Brain microvascular endothelial cell (primary cell): ENCODE measurements at places on chromosomes 2 and 18.
A peak's percentile ranks its signal among the peaks of the same experiment; 100 is the strongest.

DNA sequence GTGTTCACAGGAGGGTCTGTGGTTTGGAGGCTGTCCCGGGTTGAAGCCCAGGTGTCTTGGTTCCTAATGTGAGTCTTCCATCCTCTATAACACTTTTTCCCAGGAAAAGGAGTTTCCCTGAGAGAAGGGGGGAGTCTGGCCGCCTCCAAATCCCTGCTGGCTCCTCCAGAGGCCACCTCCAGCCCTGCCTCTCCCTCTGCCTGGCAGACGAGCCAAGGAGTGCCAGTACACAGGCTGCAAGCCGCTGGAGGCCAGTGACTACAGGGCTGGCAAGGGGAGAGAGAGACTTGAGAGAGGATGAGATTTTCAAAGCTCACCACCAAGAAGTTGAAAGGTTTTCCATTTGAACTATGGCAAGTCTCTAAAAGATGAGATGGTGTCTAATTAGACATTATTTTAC lies 154.2 kb upstream of the ID2 start:
- no peak for DNase-seq

DNA sequence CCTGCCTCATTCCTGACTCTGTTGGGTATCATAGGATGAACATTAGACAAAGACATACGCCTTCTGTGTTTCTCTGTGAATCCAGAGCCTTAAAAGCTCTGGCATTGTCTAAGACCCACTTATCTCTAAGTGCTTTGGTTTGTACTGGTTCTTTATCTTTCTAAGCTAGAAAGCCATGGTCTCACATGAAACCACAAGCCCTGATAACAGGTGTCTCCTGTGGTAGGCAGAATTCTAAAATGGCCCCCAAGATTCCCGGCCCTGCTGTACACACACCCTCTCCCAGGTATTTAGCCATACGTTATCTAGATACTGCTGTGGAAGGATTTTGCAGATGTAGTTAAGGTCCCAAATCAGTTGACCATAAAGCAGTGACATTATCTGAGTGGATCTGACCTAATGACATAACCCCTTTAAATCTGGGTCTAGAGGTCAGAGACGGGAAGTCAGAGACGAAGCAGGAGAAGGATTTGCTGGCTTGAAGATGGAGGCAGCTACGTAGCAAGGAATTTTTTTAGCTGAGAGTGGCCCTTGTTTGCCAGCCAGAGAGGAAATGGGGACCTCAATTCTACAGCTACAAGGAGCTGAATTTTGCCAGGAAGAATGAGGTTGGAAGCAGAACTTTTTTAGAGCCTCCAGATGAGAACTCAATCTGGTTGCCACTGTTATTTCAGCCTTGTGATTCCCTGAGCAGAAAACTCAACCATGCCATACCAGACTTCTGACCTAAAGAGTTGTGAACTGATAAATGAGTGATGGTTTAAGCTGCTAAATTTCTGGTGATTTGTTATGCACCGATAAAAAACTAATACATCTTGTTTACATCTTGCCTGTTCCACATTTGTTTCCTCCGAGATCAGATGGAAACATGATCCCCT lies 186.7 kb downstream of the CAMKMT start:
- no peak for DNase-seq

- DNase-seq: no peak
Measured at GRCh38 chr18:63113899-63114565, 205.5 kb downstream of the BCL2 start.

DNA sequence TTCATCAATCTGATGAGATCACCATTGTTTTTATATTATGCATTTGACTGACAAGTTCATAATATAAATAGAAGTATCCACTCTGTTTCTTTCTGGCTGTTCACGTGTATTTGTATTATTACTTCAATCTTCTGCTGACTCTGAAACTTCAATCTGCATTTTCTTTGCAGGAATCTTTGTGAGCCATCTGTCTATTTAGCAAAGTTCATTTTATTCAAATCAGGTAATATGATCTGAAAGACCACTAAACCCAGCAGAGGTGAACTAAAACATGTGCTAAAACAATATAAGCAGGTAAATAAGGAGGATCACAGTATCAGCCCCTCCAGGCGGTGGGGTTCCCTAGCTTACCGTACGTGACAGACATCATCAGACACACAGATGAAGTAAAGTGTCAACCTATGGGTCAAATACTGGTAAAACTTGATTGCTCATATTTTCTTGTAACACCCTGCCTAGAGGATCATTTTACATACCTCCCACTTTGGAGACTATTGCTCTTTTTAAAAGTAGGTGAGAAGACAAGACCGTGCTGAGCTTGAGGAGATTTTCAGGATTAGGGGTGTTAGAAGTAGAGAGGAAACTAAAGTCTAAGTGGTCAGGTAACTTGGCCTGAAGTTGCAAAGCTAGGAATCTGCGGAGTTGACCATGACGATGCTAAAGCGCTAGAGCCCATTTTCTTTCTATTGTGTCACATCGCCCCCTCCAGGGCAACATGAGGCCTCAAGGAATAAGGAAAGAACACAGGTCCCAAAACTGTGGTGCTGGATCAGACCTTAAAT lies 9.0 kb downstream of the DTNB start:
- DNase-seq: peak; percentile 62

- DNase-seq: no peak
Measured at GRCh38 chr2:40123326-40123725, 328.6 kb downstream of the SLC8A1 start.

- no peak for DNase-seq
Measured at GRCh38 chr2:106272216-106272807, 78.2 kb upstream of the UXS1 start.

GRCh38 chr2:8984855-8985254 lies 18.6 kb downstream of the MBOAT2 start:
- DNase-seq: no peak

DNA sequence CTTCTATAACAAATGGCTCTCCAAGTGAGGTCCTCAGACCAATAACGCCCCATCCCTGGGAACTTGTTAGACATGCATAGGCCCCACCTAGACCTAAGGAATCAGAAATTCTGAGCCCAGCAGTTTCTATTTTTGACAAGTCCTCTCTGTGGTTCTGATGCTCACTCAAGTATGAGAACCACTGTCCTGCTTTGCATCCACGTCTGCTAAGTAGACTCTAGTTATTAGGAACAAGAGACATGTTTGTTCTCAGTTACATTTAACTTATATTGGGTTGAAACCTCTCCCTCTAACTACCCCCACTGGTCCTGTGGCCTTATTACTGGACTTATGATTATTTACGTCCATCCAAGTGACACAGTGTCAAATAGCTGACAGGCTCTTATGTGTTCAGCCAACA lies 70.3 kb downstream of the TMEM17 start:
- no peak for DNase-seq

GRCh38 chr18:12290086-12290485 lies 18.0 kb upstream of the TUBB6 start:
- DNase-seq: no peak

- DNase-seq: no peak
Measured at GRCh38 chr18:51568151-51568550, 370.7 kb upstream of the MEX3C start.

- no peak for DNase-seq
Measured at GRCh38 chr2:230269715-230270114, 44.2 kb downstream of the SP140 start.

GRCh38 chr2:61590214-61590613 lies 52.1 kb upstream of the XPO1 start:
- DNase-seq: no peak

- DNase-seq: no peak
Measured at GRCh38 chr2:149800624-149801542, 213.3 kb upstream of the MMADHC start.

GRCh38 chr2:84942964-84943421 lies 28.0 kb upstream of the KCMF1 start:
- no peak for DNase-seq

- no peak for DNase-seq
Measured at GRCh38 chr18:31500051-31500688, 2.2 kb downstream of the DSG2 start.

GRCh38 chr2:106366204-106366885 lies 101.9 kb downstream of the RGPD3 start:
- no peak for DNase-seq

DNA sequence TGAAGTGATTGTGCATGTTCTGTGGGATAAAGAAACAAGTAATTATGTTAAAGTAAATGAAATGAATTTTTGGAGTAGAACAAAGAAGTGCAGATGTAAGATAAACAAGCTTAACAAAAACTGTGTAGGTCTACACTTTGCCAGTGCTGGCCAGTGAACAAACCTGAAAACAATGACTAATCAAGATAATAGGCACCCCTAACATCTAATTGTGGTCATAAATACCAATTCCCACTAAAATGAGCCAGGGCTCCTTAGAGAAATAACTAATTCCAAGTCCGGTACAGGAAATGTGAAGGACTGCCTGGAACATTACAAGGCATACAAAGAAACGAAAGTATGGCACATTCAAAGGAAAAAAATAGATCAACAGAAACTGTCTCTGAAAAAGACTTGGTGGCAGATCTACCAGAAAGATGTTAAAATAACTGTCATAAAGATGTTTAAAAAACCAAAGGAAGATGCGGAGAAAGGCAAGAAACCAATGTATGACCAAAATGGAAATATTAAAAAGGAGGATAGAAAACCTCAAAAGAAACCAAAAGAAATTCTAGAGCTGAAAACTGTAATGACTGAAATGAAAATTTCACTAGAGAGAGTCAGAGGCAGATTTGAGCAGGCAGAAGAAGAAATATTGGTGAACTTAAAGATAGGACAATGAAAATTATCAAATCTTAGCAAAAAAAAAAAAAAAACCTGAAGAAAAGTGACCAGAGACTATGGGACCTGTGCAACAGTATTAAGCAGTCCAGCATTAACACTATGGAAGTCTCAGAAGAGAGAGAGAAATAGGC lies 94.7 kb upstream of the SLC66A3 start:
- no peak for DNase-seq

GRCh38 chr2:66781804-66782203 lies 346.9 kb downstream of the MEIS1 start:
- no peak for DNase-seq

DNA sequence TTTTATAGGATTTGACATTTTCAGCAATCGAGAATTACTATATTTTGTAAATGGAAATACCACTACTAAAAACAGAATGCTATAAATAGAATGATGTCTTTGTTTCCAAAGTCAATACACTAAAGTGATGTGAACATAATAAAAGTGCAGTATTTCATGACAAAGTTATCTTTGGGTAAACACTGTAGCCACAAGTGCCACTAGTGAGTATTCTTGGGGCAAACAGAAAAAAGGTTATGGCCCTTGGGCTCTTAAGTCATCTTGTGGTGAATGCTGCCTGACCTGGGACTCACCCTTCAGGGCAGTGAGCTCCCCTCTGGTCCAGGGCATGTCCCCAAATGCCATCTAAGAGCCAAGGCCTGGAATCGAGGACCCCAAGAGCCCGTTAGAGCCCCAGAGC lies 99.2 kb upstream of the KYNU start:
- no peak for DNase-seq

DNA sequence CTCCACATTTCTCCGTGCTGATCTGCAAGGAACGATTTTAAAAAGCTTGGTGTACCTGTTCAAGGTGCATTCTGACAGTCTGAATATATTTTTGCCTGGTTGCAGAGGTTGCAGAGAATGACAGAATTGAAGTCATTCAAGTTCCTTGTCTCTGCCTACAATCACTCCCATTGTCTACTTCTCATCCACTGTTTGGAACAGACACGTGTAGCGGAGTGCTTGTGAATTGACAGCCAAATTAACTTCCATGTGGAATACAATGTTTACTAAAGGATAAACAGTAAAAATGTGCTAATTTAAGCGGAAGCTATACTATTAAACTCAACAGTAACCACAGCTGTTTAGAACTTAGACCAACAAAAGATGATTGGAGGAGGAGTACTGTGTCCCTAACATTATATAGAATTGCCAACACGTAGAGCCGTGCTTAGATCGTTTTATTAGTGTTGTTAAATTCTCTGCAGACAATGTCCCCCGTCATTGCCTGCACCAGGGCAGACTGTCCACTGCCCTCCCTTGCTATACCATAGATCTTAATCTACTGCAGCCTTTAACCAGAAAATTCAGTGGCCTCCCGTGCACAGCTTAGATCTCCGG lies 87.3 kb upstream of the ZCCHC2 start:
- DNase-seq: no peak

- peak; percentile 99 for DNase-seq
Measured at GRCh38 chr18:12233378-12233777, 20.8 kb upstream of the CIDEA start.

DNA sequence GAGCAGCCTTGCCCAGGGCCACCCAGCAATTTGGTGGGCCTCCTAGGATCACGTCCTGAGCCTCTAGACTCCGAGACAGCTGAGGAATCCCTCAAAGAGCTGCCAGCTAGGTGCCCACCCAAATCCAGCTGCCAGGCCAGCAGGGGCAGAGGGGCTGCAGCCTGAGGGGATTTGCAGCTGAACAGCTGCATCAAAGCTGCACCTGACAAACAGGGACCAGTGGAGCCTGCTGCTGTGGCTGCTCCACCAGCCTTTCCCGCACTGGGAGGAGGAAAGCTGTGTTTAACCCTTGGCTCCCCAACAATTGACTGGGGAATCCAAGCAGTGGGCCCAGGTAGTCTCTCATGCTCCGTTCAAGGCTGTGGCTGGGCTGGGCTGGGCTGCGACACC lies 8.2 kb downstream of the ADRA2B start:
- DNase-seq: no peak

- no peak for DNase-seq
Measured at GRCh38 chr2:156448766-156449165, 12.6 kb downstream of the GPD2 start.

DNA sequence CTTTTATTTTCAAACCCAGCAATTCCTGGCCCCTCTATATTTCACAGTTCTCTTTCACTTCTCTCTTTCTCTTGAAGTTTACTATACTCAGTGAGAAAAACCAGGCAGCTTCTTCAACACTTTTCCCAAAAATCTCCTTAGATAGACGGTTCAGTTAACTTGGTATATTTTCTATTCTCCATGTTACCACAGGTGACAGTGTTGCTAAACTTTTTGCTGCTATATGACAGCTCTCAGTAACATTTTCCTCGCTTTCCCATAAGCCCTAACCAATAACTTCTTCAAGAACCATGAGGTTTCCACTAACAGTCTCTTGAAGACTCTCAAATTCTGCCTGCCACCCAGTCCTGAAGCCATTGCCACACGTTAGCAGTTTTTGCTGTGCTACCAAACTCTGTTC lies 45.8 kb downstream of the CYBRD1 start:
- DNase-seq: no peak

GRCh38 chr18:38263066-38263465 lies 697.5 kb upstream of the CELF4 start:
- no peak for DNase-seq

DNA sequence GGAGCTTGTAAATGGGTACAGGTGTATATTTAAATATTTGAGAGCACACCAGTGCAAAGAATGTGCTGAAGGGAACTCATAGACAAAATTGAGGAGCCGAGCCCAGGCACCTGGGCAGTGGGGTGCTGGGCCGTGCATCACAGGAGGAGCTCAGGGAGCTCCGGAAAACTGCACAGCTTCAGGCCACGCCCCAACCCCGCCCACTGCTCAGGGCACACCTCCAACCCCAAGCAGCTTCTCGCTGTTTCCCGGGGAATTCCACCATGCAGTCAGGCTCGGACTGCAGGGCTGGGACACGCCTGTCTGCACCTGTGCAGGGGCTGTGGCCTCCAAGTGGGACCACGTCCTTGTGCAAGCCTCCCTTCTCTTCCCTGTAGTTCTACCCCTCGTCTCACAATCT lies 243.0 kb downstream of the HDAC4 start:
- no peak for DNase-seq
